RCC 7860 (cell line): ENCODE measurements at places on chromosomes 6 and 20.

GRCh38 chr20:3107464-3108025 is 23.0 kb upstream of the AVP start:
- DNase-seq: no peak

DNA sequence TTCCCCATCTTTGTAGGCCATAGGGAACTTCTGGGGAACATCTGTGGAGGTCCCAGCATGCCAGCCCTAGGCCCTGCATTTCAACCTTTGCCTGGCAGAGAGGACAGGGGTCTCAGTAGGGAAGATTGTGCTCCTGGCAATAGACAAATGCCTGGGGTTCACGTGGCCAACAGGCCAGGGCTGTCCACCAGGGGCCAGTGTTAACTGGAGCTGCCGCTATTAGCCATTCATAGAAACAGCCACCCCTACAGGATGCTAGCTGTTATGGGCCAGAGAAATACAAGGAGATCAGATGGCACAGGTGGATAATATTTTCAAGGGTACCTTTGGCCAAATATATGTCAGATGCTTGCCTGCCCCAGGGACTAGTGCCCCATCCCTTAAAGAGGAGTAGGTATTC is 932.9 kb downstream of the QKI start:
- no peak for DNase-seq

DNA sequence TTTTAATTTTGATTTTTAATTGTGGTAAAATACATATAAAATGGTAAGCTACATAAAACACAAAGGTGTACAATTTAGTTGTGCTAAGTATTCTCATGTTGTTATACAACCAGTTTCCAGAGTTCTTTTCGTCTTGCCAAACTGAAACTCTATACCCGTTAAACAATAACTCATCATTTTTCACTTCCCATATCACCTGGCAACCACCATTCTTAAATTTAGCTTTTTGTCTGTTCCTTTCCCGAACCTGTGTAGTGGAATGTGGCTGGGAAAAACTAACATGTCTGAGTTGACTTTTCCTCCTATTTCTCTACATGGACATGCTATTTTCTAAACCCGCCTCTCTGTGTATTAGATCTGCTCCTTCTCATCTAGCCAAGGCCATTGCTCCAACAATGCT is 27.6 kb downstream of the RPRD1B start:
- no peak for DNase-seq

GRCh38 chr6:91681296-91681695 is 1094.4 kb upstream of the MAP3K7 start:
- DNase-seq: no peak

- no peak for DNase-seq
Measured at GRCh38 chr6:138278326-138278725, 60.0 kb upstream of the PBOV1 start.

DNA sequence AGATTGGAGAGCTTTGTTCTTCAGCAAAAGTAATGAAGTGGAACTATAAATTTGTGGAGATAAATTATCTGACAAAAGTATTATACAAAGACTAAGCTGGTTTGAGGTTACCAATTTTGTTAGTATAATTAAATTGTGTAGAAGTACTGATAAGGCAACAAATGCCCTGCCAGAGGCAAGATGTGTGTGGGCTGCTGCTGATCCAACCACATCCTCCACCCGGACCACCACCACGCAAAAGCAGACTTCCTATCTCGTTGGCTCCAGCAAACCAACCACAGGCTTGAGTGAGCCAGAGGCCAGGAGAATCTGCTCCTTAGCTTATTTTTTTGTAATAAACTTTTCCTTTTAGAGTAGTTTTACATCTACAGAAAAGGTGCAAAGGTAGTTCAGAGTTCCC is 1.1 kb upstream of the MYLK4 start:
- no peak for DNase-seq

DNA sequence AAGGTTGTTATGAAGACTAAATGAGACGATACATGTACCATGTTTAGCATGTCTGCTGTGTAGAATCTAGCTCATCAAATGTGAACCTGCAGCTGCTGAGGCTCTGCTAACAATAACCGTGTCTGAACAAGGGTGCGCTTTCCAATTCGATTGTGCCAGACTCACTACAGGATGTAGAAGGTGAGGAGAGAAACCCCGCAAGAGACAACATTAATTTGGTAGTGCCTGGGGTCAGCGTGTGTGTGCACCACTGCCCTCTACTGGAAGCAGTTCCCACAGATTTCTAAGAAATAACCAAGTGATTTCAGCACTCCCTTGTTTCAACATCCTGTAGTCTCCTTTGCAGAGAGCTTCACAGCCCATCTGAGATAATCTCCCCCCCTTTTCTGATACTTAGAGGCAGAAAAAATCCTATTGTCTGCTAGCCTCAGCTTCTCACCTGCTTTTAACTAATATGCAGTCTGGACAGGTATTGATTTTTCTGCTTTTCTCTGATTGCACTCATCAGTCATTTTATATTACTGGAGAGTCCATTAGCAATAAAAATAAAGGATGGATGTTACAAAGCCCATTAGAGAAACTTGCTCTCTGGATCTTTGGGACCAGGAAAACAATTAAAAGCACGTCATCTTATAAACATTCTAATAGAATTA is 96.7 kb upstream of the BACH2 start:
- peak; percentile 27 for DNase-seq

- peak; percentile 70 for DNase-seq
Measured at GRCh38 chr6:111552241-111552744, 53.4 kb downstream of the TRAF3IP2 start.

DNA sequence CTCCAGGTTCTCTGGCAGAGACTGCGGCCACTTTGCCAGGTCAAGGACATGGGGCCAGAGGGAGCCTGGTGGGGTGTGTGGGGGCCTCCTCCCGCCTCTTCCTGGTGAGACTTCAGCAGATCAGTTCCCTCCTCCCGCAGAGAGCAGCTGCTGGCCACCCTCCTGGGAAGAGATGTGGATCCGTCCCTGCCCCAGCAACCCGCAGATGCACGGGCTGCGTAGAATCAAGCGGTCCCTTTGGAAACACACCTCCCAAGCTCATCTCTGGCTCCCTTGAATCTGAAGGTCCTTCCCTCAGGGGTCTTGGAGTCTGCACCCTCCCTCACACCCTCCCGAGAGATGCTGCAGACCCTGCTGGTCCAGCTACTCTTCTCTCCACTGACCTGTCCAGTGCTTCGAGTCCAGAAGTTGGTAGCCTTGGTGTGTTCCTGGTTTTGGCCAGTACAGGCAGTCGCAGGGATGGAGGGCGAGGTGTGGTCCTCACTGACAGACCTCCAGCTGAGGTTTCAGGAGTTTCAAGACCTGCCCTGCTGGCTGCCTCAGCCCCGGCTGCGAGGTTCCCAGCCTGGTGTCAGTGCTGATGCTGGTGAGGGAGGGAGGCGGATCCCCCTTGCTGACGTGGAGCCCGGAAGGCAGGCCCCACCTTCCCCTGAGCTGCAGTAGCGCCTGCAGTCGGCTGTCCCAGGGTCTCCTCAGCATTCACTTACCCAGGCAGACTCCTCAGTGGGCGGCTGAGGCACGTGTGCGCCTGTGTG is at the start of gene NPBWR2:
NPBWR2 (minus strand) TSS at position 585 of the 755 bp plus-strand sequence. CDS start 734 bp downstream, outside the sequence.
- DNase-seq: no peak
